ENCODE measurements at places on chromosomes 7 and 10.

GRCh38 chr10:77548157-77548556, 89.5 kb downstream of the KCNMA1 start:
- no peak for DNase-seq

DNA sequence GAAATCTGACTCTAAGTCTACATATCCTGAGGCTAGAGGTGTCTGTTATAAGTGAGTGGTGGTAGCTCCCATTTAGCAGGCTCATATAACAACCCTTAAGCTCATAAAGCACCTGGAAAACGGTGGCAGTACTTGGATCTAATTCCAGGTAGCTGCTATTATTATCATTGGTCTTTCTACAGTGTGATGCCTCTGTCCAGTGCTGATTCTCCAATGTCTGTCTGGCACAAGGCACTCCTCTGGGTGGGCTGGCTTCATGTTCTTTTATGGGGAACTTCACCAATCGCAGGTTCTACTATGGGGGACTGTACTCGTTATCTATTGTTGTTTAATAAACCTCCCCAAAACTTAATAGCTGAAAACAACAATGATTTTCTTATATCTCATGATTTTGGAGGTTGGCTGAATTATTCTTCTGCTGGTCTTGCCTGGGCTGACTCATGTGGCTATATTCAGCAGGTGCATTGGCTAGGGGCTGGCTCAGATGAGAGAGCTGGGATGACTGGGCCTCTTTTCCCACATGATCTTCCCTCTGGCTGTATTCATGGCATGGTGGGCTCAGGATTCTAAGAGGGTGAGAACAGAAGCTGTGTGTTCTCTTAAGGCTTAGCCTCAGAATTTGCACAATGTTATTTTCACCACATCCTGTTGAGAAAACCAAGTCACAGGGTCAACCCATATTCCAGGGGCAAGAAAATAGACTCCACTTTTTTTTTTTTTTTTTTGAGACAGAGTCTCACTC, 93.0 kb upstream of the PCGF5 start:
- DNase-seq: peak; percentile 5

DNA sequence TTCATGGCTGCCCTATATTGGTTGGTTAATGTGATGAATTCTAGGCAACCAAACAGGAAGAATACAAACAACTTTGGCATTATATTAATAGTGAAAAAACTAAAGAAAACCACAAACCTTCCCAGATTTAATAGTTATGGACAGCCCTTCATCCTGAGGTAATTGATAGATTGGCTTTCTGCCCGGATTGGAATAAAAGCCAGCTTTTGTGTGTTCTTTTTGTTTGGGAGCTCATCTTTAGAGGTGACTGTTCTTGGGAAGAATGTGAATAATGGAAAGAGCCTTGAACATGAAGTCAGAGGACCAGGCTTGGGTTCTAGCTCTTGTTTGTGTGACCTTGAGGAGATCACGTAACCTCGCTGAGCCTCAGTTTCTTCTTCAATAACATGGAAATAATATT, 92.3 kb downstream of the VTI1A start:
- DNase-seq: no peak

- no peak for DNase-seq
Measured at GRCh38 chr7:137825489-137825888, 21.3 kb downstream of the DGKI start.

GRCh38 chr7:79272066-79272669, 181.3 kb downstream of the MAGI2 start:
- DNase-seq: no peak

DNA sequence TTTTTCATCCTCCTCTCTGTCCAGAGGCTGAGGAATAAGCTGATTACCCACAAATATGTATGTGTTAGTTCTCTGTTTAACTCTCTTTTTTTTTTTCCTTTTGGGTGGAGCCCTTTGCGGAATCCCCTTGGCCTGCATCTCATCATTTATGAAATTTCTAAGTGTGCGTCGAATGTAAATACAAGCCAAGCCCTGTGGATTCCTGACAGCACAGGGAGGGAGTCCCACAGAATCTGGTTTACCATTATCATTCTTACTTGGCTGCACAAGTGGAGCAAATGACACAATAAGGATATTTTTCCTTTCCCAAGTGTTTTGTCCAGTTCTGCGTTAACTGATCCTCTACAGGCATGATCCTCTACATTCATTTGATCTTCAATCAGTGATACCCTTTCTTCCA, 11.4 kb downstream of the STK31 start:
- DNase-seq: no peak

DNA sequence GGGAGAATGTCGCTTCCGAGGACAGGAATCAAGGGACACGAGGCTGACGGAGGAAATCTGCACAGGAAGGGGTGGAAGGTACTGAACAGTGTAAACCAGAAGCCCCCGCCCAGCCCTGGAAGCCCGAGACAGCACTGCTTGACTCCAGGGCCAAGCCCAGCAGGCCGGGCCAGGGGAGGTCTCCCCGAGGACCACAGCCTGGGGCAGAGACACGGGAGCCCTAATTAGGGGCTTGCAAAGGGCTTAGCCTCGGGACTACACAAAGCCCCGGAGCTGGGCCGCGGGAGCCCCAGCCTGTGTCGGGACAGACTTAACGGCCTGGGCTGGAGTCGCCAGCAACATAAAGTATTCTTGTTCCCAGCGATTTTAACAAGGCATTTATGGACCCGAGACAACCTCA, 50.8 kb downstream of the OAT start:
- DNase-seq: no peak

GRCh38 chr10:111175787-111176186, 99.0 kb downstream of the ADRA2A start:
- DNase-seq: no peak

DNA sequence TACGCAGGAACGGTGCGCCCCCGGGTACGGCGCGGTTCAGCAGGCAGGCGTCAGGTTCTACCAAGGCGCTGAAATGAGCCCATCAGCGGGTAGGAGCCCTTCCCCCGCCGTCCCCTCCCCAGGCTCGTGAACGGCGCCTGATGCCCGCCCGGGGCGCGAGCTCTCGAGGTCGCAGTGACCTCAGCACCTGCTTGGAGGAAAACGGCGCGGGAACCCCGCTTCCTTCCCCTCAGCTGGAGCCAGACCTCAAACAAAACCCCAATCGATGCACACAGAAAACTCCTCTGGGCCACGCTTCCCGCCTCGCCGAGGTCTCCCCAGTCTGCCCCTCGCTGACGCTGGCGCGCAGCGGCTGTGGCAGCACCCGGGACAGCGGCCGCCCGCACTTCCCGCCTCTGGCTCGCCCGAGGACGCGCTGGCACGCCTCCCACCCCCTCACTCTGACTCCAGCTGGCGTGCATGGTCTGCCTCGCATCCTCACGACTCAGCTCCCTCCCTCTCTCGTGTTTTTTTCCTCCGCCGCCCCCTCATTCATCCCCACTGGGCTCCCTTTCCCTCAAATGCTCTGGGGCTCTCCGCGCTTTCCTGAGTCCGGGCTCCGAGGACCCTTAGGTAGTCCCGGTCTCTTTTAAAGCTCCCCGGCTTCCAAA, 514 bp upstream of the GAD2 start:
- no peak for DNase-seq

DNA sequence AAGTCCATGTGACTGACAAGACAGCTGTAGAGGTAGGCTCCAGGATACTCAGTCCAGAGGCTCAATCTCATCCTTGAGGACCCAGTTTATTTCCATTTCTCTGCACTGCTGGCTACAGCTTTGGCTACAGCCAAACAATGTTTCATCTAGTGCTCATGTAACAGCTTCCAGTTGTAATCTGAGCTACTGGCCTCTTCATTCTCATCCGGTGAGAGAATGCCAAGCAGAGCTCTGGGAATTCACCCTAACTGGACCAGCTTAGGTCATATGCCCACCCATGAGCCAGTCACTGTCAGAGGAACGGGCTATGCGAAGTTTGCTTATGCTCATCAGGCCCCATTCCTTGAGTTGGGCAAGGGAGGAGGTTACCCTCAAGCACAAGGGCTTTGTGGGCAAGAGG, 192.9 kb downstream of the EVX1 start:
- DNase-seq: no peak

DNA sequence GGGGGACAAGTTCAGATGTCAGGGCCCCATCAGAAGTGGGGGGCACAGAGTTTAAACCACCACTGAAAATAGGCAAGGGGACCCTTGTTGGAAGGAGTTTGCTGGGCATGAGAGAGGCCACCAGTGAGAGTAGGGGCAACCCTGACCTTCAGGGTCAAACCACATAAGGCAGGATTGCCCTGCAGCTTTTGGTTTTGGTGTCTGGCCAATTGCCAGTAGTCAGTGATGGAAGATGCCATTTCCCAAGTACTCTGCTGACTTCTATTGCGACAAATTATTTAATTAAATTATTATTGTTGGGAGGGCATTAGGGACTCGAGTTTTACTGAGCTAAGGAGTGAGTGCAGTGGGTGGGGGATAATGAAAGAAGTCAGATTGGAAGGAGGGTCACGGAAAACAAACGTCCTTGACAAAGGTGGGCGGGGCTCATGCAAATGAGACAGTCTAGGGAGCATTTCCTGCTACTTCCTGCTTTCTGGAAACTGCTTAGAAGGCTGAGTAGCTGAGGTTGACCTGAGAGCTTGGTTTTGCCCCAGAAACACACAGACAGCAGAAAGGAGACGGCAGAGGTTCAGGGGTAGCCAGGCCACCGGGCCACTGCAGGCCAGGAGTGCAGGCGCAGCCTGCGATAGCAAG, 74.2 kb upstream of the ANLN start:
- DNase-seq: no peak

DNA sequence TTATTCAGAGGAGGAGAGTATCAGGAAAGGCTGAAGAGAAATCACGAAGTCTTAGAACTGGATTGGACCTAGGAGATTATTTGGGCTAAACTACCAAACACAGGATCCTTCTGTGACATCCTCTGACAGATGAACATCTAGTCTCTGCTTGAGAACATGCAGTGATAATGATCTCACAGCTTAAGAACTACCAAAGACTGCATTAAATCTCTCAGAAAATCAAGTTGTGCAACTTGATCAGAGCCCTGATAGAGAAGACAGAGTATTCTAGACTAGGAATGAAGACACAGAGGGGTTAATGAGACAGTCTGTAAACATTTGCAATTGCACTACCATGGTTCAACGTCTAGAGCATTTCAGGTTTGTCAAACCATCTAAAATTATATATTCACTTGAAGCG, 37.1 kb upstream of the AGBL3 start:
- no peak for DNase-seq

DNA sequence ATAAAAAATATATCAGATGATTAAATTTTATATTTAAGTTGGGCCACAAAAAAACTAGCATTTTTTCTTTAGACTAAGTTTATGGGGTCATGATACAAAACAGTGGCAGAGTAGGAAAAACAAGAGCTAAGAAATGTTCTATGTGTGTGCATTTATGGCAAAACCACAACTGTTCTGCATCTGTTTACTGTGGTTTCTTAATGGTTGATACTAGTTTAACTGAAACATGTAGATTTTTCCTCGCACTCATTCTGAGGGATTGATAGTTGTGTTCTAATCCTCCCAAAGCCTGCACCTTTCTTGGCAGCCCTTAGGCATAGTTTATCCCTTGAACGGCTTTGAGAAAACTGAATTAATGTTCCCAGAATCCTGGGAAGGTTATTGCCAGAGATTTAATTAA, 66.6 kb upstream of the PHYHIPL start:
- no peak for DNase-seq

Measured in astrocyte of the cerebellum (primary cell).